ENCODE measurements at places on chromosomes 12 and 14.

DNA sequence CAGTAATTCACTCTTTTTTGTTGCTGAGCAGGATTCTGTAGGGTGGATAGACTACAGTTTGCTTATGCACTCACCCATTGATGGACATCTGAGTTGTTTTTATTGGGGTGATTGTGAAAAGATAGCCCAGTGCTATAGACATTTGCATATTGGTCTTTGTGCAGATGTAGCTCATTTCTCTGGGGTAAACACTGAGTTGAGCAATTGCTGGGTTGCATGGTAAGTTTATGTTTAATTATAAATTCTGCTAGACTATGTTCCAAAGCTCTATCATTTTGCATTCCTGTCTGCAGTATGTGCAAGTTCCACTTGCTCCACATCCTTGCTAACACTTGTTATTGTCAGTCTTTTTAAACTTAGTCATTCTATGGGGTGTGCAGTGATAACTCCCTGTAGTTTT is 65.4 kb upstream of the RFLNA start:
- DNase-seq, result no peak

- DNase-seq, result no peak
Observed at GRCh38 chr14:87084908-87085307, 908.1 kb downstream of the GALC start.

GRCh38 chr12:127690161-127690560 is 576.8 kb upstream of the TMEM132C start:
- DNase-seq, result no peak

DNA sequence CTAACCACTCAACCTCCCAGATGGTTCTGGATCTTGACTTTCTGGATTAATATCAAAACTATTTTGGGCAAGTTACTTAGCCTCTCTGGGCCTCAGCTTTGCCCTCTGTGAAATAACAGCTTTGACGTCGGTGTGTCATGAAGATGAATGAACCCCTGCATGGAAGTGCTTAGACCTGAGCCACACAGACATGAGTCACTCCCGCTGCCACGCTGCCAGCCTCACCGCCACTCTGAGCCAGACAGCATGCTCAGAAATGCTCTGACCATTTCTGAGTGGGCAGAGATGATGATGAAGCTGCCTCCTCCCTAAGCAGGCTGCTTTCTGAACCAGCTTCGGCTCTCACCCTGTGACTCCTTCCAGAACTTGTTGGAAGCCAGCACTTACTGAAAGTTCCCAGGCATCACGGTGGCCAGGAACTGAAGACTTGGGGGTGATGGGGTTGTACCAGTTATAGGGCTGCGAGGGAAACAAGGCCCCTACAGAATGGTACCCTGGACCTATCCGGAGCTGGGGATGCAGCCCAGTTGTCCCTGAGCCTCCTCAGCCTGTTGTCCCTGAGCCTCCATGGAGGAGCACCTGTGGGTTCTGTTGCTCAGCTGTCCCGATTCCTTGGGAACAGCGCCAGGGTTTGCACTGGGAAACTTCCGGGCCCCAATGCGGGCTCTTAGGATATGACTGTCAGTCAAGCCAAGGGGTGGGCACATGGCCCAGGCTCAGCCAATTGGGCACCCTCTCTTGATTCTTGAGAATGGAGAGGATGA is 2.0 kb upstream of the CCDC197 start:
- DNase-seq, result peak; percentile 6

GRCh38 chr14:105257464-105257863 is 9.1 kb downstream of the BTBD6 start:
- peak; percentile 13 for DNase-seq

GRCh38 chr12:50981319-50982239 is 29.2 kb downstream of the HIGD1C start:
- no peak for DNase-seq

DNA sequence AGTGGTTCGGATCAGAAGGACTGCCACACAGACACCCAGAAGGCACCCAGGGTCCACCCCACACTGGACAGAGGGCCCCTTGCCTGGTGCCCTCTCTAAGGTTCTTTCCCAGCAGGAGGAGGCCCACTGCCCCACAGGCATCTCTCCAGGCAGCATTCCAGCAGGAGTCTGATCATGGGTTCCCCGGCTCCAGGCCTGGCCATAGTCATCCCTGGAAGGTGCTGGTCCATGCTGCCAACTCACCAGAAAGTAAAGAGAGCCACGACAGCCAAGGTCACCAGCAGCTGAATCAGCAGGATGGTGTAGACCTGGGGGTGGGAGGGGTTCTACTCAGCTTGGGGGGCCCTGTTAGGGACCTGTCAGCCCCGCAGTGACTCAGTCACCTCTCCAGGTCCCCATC is 6.4 kb downstream of the FAIM2 start:
- DNase-seq, result no peak

GRCh38 chr12:2408262-2408661 is 355.5 kb downstream of the CACNA1C start:
- DNase-seq, result no peak

DNA sequence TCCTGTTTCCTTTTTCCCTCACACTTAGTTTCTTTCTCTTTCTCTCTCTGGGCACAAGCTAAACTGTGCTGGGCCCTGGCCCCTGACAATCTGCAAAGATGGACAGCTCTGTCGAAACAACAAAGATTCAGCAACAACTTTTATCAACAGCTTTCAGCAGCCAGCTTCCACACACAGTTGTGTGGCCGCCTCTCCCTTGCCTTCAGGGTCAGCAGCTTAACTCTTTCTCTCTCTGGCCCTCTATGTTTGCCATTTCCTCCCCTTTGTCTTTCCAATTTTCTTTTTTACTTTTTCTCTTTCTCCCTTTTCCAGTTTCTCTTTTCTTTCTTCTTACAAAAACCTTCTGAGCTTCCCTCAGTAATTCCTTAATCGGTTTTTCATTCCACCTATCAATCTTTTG is 43.3 kb downstream of the IQSEC3 start:
- DNase-seq, result no peak

DNA sequence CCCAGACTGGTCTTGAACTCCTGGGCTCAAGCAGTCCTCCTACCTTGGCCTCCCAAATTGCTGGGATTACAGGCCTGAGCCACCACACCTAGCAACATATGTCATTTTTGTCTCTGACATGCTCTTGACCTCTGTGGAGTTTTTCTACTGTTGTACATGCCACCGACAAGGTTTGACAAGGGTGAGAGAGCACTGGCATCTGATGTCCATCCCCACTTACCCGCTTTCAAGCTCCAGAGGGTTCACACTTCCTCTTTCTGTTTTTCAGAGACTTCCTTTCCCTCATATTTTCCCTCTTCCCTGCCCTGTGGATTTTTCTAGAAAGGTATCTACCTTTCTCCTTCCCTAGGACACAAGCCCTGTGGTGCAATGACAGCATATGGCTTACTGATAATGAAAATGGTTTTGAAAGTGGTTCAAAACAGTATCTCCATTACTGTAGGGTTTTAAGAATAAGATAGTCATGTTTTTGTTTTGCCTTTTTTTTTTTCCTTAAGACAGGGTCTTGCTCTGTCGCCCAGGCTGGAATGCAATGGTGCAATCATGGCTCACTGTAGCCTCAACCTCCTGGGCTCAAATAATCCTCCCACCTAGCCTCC is 27.7 kb upstream of the PLEKHG3 start:
- no peak for DNase-seq

GRCh38 chr12:129619271-129619670 is 284.6 kb downstream of the TMEM132D start:
- DNase-seq, result no peak

DNA sequence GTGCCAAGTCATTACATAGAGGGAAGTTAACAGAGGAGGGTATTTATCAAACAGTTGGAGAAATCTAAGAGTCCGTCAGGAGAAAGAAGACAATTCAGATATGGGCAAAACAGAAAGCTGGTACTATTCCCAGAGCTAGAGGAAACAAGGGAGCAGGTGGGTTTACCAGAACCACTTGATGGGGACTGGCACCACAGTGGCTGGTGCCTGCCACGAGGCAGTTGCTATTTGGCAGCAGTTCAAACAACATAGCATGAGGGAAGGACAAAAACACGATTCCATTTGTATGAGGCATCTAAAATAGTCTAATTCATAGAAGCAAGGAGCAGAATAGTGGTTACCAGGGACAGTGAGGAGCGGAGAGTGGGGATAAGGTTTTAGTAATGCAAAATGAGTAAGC is 24.6 kb upstream of the KLRD1 start:
- DNase-seq, result no peak

Data from CD4-positive, alpha-beta T cell treated with Interleukin-4 for 4 hours (primary cell).